ENCODE measurements at places on chromosomes 5 and 9. TPM values are rescaled to one million over a fixed set of nuclear protein-coding genes. Genes with fewer than 3 reads are reported as not detected.

DNA sequence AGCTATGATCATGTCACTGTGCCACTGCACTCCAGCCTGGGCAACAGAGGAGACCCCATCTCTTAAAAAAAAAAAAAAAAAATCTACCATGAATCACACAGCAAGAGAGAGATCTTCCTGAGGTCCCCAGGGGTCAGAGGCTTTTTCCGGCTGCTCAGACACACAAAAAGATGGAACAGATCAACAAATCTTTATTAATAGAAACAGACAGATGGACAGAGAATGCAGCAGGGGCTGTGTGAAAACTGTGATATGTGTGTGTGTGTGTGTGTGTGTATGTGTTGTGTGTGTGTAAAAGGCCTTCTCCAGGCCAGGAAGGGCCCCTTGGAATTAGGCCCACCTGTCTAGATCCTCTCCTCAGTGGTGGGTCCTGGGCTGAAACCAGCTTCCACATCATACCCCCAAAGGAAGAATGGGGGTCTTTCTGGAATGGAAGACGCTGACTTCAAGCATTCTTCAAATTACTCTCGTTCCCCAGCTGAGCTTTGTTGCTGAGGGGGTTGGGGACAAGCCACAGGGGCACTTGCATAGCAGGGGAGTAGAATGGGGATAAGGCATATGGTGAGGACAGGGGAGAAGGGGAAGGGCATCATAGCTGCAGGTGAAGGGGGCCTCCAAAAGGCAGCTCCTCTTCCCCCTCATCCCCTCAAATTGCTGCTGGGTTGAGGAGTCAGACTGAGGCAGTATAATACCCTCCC, 2.9 kb downstream of the SIGMAR1 start:
- DNase-seq, result no peak

TOMM5 gene
- total RNA-seq, result 35.3 TPM

GRCh38 chr9:3912817-3913216, 387.0 kb upstream of the RFX3 start:
- DNase-seq, result no peak

PJA2 gene
- 88.8 TPM for total RNA-seq

RANBP6 gene
- total RNA-seq, result 40.6 TPM

DNA sequence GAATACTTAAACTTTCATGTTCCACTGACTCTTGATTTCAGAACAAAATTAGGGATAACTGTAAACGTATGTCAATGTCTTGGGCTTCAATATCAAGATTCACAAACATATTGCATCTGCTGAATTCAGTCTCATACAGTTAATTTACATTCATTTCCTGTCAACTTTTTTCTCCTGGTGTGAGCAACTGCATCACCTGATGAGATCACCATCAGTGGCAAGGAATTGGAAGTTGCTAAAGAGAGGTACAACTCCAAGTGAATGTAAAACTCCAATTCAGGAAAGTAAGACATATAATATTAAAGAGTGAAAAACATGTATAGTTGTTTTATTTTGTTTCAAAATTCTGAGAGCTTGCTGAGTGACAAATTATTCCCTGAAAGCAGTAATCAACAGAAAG, 1336.2 kb upstream of the C9orf72 start:
- DNase-seq, result no peak

GRCh38 chr5:54653956-54654614, 136.5 kb downstream of the SNX18 start:
- DNase-seq, result no peak

LRRC14B gene
- total RNA-seq, result not detected

GRCh38 chr9:130090915-130091314, 37.2 kb downstream of the GPR107 start:
- DNase-seq, result no peak

SLC25A2 gene
- total RNA-seq, result 0.22 TPM

- no peak for DNase-seq
Observed at GRCh38 chr5:167393358-167393757, 898.1 kb upstream of the WWC1 start.

GRCh38 chr5:149665416-149666175, 64.5 kb upstream of the PPARGC1B start:
- DNase-seq, result no peak

DNA sequence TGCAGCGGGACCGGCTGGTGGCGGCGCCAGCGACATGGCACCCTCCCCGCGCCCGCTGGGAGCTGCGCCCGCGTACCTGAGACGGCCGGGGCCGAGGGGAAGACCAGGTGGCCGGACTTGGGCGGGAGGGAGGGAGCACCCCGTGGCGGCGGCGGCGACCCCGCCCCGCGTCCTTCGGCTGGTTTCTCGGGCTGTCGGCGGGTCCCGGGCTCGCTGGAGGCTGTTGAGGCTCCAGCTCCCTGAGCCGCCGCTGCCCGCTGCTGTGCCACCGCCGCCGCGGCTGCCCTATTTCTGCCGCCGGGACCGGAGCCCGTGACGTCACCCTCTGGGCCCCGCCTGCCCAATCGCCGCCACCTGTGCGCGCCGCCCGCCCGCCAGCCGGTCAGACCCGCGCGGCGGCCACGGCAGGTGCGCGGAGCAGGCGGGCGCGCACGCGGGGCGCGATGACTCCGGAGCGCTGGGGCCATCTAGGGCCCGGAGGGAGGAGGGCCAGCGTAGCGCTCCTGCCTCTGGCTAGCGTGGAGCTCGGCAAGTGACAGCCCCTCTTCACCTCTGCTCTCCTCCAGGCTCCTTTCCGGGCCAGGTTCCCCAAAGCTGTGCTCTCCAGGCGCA, at the start of gene FSTL4:
TSS of gene FSTL4 (minus strand) at position 293 of the 612 bp plus-strand sequence.
- DNase-seq, result peak; percentile 24

DNA sequence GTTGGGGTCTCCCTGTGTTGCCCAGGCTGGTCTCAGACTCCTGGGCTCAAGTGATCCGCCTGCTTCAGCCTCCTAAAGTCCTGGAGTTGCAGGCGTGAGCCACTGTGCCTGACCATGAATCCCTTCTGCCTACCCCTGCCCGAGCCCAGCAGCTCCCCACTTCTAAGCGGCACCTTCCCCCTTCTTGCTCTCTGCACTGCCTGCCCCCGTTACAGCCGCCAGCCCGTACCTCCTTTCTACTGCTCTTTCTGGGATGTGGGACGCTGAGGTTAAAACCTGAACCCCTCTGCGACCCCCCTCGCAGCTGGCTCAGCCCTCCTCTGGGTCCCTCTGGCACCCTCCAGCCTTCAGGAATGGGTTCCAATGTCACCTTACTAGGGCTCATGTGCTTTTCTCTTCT, 249.6 kb downstream of the PBX3 start:
- DNase-seq, result no peak

GRCh38 chr5:68024426-68024825, 191.1 kb upstream of the PIK3R1 start:
- no peak for DNase-seq

SPAAR gene
- total RNA-seq, result not detected

SLC1A3 gene
- not detected for total RNA-seq

DNA sequence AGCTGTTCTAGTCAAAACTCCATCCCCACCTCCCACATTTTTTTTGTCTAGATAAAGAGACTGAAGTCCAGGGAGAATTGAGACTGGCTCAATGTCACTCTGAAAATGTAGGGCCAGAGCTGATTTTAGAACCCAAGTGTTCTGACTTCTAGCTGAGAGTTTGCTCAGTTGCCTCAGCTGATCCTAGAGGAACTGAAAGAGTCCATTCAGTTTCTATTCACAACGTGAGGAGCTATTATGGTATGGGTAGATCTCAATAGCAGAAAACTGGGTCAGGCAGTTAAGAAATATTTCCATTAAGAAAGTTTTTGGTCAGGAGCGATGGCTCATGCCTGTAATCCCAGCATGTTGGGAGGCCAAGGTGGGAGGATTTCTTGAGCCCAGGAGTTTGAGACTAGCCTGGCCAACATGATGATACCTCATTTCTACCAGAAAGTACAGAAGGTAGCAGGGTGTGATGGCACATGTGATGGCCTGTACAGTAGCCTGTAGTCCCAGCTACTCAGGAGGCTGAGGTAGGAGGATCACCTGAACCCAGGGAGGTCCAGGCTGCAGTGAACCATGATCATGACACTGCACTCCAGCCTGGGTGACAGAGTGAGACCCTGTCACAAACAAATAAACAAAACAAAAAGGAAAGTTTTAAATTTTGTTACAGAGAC, 61.7 kb downstream of the GLRA1 start:
- DNase-seq, result no peak

- DNase-seq, result no peak
Observed at GRCh38 chr5:141623186-141623585, 4.4 kb upstream of the DIAPH1 start.

LCN6 gene
- not detected for total RNA-seq

DNA sequence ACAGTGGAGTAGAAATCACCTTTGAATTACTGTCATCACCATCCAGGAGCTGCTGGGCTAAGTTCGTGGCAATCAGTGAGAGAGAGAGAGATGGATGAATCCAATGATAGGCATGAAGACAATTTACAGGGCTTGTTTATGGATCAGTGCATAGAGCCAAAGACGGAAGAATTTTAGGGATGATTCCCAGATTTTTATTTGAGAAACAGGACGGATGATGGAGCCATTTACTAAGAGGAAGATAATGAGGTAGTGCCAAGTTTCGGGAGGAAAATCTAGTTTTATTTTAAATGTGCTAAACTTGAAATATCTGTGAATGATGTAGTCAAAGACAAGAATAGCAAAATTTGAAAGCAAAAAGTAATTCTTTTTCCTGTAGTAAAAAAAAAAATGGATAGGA, 394.2 kb upstream of the PAPPA start:
- DNase-seq, result no peak

C9orf153 gene
- 0.66 TPM for total RNA-seq

GRCh38 chr9:135081731-135082130, 5.7 kb upstream of the OLFM1 start:
- no peak for DNase-seq

GRCh38 chr5:74500110-74500917, 140.2 kb downstream of the ENC1 start:
- no peak for DNase-seq

- no peak for DNase-seq
Observed at GRCh38 chr9:135075234-135076142, 12.0 kb upstream of the OLFM1 start.

SHISAL2B gene
- not detected for total RNA-seq

OR1Q1 gene
- not detected for total RNA-seq

DNA sequence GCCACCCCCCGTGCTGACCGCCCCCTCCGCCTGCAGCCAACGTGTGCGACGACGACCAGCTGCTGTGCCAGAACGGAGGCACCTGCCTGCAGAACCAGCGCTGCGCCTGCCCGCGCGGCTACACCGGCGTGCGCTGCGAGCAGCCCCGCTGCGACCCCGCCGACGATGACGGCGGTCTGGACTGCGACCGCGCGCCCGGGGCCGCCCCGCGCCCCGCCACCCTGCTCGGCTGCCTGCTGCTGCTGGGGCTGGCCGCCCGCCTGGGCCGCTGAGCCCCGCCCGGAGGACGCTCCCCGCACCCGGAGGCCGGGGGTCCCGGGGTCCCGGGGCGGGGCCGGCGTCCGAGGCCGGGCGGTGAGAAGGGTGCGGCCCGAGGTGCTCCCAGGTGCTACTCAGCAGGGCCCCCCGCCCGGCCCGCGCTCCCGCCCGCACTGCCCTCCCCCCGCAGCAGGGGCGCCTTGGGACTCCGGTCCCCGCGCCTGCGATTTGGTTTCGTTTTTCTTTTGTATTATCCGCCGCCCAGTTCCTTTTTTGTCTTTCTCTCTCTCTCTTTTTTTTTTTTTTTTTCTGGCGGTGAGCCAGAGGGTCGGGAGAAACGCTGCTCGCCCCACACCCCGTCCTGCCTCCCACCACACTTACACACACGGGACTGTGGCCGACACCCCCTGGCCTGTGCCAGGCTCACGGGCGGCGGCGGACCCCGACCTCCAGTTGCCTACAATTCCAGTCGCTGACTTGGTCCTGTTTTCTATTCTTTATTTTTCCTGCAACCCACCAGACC, 80.2 kb downstream of the NTNG2 start:
- DNase-seq, result peak; percentile 61

DNA sequence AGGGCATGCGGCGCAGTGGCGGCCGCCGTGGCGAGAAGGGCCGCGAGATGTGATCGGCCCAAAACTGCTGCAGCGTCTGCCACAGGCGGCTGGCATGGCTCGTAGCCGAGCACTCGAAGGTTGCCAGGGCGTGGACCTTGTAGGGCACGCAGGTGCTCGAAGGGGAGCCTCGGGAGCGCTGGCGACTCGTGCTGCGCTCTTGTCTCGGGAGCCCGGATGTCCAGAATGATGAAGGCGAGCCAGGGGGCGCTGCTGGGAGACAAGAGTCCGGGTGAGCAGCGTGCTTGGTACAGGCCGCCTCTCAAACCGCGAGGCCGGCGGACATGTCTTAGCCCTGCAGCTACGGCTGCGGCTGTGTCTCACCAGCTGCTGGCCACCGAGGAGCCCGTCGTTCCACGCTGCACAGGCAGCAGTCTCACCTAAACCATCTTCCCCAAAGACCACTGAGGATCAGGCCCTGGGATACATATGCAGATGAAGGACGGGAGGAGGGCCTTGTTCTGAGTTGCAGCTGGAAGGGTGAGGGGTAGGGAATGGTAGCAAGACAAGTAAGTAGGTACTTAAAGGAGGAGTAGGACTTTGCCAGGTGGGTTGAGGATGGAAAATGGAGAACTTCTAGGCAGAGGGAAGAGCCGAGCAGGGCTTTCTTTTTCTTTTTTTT, 1.7 kb downstream of the CBY3 start:
- peak; percentile 37 for DNase-seq

- no peak for DNase-seq
Observed at GRCh38 chr9:27755846-27756245, 182.6 kb upstream of the C9orf72 start.

PARP8 gene
- 200 TPM for total RNA-seq

TERT gene
- total RNA-seq, result 0.84 TPM

ZNF782 gene
- total RNA-seq, result 4.9 TPM

GRCh38 chr5:132905938-132906337, 32.5 kb downstream of the LEAP2 start:
- no peak for DNase-seq

DNA sequence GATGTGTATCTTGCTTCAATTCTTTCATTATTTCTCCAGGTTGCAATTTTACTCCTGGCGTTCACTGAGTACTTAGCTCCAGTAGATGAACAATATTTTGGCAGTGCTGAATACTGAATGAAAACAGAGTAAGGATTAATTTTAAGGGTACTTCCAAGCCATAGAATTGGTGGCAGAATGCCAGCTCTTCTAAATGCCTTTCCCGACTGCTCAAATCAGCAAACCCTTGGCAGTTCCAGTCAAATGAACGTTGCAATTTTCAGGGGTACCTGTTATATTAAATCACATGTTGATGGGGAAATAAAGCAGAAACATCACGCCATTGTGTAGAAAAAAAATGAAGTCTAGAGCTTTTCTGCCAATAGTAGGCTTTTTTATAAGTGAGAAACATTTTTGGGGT, 282.4 kb upstream of the RPS23 start:
- no peak for DNase-seq

SLC6A18 gene
- not detected for total RNA-seq

GRCh38 chr9:34771007-34771406, 61.1 kb upstream of the CCL21 start:
- DNase-seq, result no peak

GRCh38 chr5:3356016-3356415, 239.6 kb upstream of the IRX1 start:
- no peak for DNase-seq

- DNase-seq, result no peak
Observed at GRCh38 chr9:88975966-88976889, 15.0 kb upstream of the S1PR3 start.

- DNase-seq, result no peak
Observed at GRCh38 chr5:113489299-113489698, 1.0 kb upstream of the MCC start.

PAEP gene
- total RNA-seq, result not detected

PCSK1 gene
- not detected for total RNA-seq

TRIM36 gene
- total RNA-seq, result not detected

Measured in CD4-positive, alpha-beta T cell (primary cell).